ENCODE measurements at places on chromosomes 7 and 10.

- DNase-seq = peak; percentile 55
Observed at GRCh38 chr10:91409869-91410637, at the start of gene HECTD2. Gene HECTD2 (plus strand): TSS chr10:91410344. CDS start chr10:91410439, 95 bp downstream.

GRCh38 chr10:119658274-119658673 is 7.1 kb downstream of the BAG3 start:
- DNase-seq = no peak

- no peak for DNase-seq
Observed at GRCh38 chr10:29269486-29269885, 19.4 kb upstream of the LYZL1 start.

DNA sequence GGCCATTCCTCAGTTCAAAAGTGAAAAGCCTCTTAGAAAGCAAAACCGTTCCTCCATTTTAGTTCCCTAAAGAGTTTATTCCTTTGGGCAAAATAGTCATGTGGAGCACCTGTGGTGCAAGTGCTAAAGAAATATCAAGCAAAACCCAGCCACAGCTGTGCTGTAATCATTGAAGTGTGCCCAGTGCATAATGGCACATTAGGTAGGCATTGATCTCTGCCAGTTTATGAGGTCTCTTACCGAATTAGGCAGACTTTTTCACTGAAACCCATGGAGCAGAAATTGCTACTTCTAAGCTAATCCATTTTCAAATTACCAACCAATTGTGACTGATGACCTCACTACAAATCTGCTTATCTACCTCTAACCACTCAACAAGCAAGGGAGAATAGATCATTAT is 97.2 kb upstream of the SEMA3A start:
- DNase-seq = no peak

DNA sequence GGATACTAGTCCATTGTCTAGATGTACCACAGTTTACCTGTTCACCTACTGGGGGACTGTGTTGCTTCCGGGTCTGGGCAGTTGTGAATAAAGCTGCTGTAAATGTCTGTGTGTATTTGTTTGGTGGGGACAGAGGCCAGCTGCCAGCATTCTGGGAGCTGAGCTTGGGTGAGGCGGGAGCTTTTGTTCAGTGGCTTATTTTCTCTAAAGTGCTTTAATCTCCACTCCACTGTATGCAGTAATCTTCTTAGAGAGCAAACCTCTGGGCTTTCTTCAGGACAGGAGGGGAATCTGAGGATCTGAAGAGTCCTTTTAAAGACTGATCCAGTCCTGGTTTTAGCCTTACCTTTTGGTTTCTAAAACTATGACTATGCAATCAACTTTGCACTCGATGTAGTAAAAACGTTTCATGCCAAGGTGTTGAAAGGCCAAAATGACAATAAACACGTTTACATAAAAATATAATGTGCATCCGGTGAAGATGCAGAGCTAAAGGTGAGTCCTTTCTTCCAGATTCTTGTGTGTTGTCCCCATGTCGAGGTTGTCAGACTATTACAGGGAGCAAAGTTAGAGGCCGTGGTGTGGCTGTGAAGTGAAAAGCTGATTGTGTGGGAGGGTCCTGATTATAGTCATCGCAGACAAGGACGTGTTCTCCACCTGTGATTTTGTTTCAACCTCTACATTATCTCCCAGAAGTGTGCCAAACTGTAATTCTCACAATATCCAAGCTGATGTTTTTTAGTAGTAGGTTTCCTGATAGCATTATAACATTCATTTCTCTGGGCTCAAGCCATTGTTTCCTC is 279.8 kb downstream of the CAMK1D start:
- DNase-seq = peak; percentile 5

DNA sequence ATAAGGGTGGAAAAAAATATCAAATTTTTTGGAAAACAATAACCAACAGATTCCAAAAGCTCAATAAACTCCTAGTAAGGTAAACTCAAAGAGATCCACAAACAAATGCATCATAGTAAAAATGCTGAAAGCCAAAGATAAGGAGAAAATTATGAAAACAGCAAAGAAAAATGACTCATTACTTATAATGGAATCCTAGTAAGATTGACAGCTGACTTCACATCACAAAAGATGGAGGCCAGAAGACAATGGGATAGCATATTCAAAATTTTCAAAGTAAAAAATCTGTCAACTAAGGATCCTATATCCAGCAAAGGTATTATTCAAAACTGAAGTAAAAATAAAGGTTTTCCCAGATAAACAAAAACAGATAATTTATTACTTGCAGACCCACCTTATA is 183.4 kb upstream of the VIPR2 start:
- no peak for DNase-seq
